Ovary (tissue), 10 donors: ENCODE measurements at places on chromosomes 11 and 22. TPM values are rescaled to one million over a fixed set of nuclear protein-coding genes. Genes with fewer than 3 reads are reported as not detected.

- DNase-seq = no peak
These were observed 169.0 kb downstream of the CRYBB2 start for GRCh38 chr22:25388415-25388814.

- DNase-seq = no peak
These were observed 540 bp downstream of the MEN1 start for GRCh38 chr11:64809781-64810241.

- no peak for DNase-seq
These were observed 104.8 kb downstream of the PRR5L start for GRCh38 chr11:36400766-36401455.

- DNase-seq = no peak
These were observed 4.3 kb upstream of the THY1 start for GRCh38 chr11:119427279-119427678.

DNA sequence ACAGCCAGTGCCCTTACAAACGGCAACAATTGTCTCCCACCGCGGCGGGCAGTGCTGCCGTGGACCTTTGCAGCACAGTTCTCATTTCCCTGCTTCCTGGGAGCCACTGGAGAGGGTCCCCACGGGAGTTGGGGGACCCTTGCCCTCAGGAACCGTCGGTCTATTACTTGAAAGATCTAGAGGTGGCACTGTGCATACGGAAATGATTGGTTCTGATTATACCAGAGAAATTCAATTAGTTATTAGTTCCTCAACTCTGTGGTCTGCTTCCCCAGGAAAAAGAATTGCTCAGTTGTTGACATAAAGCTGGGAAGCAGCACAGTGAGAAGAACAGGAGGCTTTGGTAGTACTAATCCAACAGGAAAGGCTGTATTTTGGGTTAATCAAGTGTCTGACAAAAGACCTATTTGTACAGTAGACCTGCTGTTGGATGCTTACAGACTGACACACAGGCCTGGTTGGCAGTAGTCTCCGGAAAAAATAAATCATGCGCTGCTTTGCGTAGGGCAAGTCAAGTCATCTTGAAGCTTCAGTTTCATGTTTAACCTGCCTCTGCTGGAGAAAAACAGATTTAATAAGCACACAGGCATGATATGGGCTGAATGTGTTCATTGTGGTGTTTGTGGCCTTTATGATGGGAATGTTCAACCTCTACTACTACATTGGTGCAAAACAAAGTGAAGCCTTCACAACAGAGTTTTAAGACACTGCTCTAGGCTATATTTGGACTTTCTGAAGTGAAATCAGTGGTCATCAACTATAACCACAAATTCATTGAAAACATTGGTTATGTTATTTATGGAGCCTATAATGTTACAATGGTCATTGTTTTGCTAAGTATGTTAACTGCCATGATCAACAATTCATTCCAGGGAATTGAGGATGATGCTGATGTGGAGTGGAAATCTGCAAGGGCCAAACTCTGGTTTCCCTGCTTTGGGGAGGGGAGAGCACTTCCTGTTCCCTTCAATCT lies 54.6 kb upstream of the SC5D start:
- DNase-seq = no peak

DNA sequence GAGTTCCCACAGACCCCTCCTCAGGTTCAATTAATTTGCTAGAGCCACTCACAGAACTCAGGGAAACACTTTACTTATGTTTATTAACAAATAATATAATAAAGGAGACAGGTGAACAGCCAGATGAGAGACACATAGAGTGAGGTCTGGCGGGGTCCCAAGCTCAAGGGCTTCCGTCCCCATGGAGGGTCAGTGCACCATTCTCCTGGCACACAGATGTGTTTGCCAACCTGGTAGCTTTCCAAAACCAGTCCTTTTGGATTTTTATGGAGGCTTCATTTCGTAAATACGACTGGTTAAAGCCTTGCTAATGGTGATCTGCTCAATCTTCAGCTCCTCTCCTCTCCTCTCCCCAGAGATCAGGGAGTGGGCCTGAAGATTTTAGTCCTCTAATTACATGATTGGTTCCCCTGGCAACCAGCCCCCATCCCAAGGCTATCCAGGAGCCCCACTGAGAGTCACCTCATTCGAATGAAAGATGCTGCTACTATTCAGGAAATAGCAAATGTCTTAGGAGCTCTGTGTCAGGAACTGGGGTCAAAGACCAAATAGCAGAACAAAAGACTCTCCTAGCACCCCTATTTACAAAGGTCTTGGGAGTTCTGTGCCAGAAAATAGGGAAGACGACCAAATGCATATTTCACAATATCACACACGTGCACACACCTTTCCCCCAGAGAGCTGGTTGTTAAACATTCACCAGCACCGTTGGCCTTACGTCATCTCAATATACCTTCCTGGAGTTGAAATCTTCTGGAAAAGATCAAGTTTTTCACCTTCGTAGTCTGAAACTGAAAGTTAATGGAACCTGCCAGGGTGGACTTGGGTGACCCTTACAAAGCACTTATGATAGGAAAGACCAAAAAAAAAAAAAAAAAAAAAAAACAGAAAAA lies 23.8 kb upstream of the CAPRIN1 start:
- DNase-seq = no peak

DNA sequence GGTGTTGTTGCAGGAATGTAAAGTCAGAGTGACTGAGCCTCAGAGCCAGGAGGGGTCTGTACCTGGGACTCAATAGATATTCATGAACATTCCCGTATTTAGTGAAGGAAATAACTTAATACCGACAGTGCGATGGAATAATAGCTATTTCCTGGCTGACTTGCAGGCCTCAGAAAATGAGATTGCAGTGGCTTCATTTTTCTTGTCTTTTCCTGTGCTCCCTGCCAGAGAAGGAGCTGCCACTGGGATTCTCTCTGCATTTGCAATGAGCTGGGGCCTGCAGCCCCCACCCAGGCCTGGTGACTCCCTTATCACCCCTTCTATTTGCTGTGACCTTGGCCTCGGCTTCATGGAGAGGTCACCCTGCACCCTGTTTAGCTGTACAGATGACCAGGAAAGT lies 173.4 kb downstream of the MIAT start:
- DNase-seq = no peak

- no peak for DNase-seq
These were observed 25.8 kb upstream of the TREH start for GRCh38 chr11:118705111-118705741.

TMPRSS13 gene
- polyA plus RNA-seq = 0.22 TPM

NRXN2 gene
- 6.4 TPM for polyA plus RNA-seq

TSPAN32 gene
- not detected for polyA plus RNA-seq

PHOX2A gene
- polyA plus RNA-seq = not detected
